ENCODE measurements at places on chromosomes 4 and X.

DNA sequence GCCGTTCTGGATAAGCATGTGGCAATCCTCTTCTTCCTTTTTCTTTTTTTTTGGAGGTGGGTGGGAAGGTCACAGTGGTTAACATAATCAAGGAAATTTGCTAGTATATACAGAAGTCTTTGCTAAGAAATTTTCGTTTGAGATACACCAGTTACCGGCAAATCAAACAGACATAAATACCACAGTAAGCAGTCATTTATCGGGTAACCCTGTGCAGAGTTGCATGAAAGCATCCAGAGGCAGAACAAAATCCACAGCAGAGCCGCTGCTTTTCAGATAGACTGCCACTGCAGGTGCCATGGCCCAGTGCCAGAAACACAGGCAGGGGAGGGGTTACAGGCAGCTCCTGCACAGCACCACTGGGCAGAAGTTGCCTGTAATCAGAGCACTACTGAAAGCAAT is 179.1 kb upstream of the MAB21L2 start:
- no peak for DNase-seq

- DNase-seq = no peak
These were observed 60.5 kb downstream of the NHS start for GRCh38 chrX:17435476-17435875.

DNA sequence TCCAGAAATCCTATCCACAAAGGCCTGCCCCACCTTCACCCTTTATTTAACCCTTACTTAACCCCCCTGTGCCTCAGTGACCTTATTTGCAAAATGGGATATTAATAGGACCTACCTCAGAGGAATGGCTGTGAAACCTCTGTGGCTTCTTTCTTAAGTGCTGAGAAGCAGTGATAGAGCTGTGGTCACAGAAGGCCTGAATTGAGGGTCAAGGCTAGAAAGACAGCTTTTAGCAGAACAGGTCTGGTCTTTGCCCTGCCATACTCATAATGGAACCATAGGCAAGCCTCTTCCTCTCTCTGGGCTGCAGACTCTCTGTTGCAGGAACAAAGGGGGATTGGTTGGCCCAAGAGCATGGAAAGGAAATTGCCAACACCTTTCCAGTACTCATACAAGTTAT is 63.5 kb upstream of the MAMLD1 start:
- no peak for DNase-seq

- no peak for DNase-seq
These were observed 8.1 kb downstream of the MBNL3 start for GRCh38 chrX:132480581-132481203.

- DNase-seq = no peak
These were observed 8.5 kb upstream of the GPR50 start for GRCh38 chrX:151167791-151168345.

- no peak for DNase-seq
These were observed 26.0 kb downstream of the ADH4 start for GRCh38 chr4:99117876-99118693.

GRCh38 chrX:133633162-133633561 is 217.9 kb upstream of the GPC4 start:
- DNase-seq = no peak

DNA sequence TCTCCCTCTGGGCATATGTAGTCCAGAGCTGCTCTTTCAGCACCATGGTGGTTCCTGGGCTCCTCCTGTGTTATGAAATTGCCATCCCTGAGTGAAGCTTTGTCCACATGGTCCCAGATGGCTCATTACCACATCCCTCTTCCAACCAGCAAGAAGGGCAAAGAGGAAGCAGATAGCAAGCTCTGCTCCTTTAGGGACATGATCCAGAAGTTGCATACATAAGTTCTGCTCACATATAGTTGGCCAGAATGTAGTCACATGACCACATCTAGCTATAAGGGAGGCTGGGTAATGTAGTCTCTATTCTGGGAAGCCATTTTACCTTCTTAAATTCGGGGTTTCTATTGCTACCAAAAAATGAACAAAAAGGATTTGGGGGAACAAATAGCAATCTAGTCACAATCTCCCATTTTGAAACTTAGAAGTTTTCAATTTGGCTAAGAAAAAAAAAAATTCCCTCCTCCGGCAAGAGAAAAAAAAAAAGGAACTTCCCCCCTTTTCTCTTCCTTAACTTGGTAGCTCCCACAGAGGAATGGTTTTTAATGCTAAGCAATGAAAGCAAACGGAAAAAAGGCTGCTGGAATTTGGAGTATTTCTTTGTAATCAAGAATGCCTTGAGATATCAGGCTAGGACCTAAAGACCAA is 88.2 kb upstream of the USP9X start:
- DNase-seq = no peak

DNA sequence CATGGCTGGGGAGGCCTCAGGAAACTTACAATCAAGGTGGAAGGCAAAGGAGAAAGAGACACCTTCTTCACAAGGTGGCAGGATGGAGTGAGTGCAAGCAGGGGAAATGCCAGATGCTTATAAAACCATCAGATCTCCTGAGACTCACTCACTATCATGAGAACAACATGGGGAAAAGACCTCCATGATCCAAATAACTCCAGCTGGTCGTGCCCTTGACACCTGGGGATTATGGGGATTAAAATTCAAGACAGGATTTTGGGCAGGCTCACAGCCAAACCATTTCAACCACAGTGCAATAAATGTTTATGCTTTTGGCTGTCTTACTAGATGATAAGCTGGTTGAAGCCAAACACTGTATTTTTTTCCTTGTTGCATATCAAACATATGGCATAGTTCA is 1112.4 kb downstream of the STIM2 start:
- no peak for DNase-seq

DNA sequence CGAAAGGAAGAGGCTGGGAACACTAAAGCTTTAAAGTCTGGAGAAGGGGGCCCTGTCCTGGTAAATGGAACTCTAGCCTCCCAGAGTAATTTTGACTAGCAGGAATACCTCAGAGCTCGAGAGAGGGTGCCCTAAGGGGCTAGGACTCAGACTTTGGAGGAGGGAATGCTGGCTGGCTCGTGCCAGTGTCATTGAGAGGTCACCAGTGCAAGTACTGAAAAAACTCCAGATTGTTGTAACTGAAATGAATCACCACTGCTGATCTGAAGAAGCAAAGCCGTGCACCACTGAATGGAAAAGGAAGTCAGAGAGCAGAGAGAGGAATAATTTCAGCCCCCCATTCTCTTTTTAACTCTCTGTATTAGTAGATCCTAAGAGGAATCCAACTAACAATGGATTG is 690.2 kb downstream of the FAT4 start:
- no peak for DNase-seq

DNA sequence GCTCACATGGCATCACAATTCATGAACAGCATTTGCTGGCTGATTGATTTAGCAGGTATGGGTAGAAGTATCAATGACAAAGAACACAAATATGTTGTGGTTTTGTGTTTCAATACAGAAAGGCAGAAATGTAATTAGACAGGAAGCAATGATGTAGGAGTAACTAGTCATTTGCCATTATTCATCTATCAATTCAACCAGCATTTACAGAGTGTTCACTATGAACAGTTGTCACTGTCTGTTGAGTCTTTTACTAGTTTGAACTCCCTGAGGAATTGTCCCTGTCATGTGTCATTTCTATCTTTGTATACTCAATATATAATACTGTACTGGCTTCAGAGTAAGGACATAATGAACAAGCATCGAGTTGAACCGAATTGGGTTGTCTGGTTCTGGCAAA is 51.5 kb upstream of the ARHGAP24 start:
- no peak for DNase-seq

GRCh38 chr4:128810331-128810870 is 901 bp downstream of the JADE1 start:
- no peak for DNase-seq

GRCh38 chr4:150072906-150073714 is 5.1 kb upstream of the DCLK2 start:
- no peak for DNase-seq

- no peak for DNase-seq
These were observed 1.1 kb upstream of the CD38 start for GRCh38 chr4:15776871-15777648.

DNA sequence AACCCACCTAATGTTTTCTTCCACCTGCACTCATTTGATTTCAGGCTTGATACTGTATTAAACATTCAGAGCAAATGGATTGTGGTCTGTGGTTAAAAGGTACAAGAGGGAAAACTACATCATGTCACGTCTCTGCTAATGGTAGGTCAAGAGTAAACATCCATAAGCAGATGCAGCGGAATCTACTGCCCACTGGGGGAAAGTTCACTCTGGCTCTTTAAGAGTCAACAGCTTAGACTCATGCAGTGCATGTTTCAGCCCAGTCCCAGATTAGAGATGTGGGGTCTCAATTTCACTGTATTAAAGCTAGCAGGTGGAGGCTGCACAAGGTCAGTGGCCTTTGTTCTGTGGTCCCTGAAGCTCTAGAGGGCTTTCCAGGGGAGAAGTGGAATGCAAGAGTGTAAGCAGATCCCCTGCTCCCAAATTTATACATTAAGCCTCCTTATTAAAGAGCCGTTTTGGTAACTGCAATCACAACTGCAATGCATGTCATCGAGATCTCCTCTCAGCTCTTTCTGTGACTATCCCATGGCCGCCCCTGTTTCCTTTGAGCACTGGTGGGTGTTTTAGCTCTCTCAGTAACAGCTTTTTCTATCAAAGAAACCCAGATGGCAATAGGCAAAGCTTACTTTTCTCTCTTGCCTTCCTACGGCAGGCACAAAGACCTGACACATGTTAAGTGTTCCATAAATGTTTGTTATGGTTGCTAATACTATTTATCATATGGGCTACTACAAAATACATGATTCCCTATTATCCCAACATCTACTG is 53.4 kb downstream of the LDB2 start:
- no peak for DNase-seq

DNA sequence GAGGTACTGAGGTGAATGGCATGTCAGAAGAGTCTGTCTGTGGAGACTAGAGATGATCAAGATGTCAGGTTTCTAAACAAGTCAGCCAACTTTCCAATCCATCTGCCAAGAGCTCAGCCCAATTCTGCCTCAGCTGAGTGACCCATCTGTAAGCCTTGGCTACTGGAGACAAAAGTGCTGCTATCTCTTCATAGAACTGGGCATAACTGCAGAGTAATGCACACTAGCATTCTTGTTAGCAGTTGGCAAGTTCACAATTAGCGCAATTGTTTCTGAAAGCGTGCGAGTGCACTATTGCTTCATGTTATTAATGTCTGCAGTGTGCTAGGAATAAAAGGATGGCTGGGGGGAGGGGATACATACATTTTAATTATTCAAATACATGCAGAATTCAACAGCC is 32.9 kb upstream of the SH3D19 start:
- DNase-seq = no peak

- DNase-seq = no peak
These were observed 20.6 kb upstream of the HPGDS start for GRCh38 chr4:94363136-94363655.

DNA sequence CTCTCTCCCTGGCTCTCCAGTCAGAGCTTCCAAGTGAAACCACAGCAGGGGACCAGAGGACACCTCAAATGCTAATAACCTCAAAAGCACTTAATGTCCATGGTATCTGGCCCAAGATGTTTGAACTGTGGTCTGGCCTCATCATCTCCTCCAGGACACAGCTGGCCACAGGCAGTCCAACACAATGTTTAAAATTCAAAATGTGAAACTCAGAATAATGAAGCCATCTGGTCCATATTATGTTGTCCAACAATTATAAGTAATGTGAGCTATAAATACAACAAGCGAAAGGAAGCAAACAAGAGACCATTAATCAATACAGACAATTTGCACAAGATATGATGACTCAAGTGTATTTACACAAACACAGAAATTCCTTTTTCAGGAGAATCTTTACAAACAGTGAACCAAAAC is 90.7 kb upstream of the S100G start:
- DNase-seq = no peak

GRCh38 chr4:187656959-187657358 is 338.6 kb upstream of the ZFP42 start:
- no peak for DNase-seq

GRCh38 chr4:81424816-81425755 is 46.6 kb downstream of the RASGEF1B start:
- no peak for DNase-seq

- no peak for DNase-seq
These were observed 94.2 kb downstream of the KDR start for GRCh38 chr4:55031158-55031557.

DNA sequence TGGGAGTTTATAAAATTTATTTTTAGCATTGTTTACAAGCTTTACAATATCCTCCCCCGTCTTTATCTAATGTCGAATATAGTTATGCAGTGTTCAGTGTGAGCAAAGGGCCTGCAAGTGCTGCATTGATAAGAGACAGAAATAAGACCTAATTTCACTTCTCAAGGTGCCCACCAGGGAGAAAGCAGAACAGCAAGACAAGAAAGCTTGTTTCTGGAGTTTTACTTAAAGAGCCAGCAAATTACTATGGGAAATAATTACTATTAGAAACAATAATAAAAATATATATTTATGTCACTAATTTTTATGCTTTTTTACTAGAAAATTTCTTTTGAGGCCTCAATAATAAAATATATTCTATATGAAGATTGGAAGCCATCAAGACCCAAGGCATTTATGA is 2677.7 kb downstream of the ARAP2 start:
- no peak for DNase-seq

DNA sequence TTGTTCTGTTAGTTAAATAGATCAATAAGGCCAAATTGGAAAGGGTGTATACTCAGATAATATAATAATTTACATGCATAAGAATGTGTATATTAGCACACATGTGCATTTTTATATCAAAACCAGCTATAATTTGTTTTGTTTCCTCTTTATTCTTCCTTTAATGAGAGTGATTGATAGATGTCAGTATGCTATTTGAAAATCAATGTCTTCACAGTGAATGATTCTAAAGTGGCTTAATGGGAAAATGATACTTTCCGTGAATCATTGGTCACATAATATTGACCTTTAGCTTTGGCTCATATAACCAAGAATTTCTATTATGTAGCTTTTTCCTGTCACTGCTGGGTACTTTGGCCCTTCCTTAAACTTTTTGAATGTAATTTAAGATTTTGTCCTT is 48.6 kb downstream of the PLS3 start:
- DNase-seq = no peak

- peak; percentile 67 for DNase-seq
These were observed 84.6 kb downstream of the THOC2 start for GRCh38 chrX:123648028-123648810.

DNA sequence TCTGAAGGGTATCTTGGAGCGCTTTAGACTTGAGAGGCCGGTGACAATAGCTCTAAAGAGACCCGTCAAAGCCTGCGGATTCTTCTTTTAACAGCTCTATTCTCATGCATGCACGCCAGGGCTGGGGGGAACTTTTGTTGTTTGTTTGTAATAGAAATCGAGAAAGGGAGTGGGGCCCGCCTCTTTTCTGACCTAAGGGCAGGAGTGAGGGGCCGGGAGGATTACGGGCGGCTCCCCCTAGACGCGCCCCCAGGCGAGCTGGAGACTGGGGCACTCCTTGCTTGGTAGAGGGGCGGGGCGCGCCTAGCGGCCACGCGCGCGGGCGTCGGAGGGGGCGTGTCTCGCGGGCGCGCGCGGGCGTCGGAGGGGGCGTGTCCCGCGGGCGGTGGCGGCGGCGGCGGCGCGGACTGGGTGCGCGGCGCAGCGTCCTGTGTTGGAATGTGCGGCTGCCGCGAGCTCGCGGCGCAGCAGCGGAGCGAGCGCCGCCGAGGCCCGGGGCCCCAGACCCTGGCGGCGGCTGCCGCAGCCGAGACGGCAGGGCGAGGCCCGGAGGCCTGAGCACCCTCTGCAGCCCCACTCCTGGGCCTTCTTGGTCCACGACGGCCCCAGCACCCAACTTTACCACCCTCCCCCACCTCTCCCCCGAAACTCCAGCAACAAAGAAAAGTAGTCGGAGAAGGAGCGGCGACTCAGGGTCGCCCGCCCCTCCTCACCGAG is at the start of gene REST:
Gene REST, plus strand, starts transcription at position 412 of the 717 bp plus-strand sequence. CDS start 2,739 bp downstream, outside the sequence.
- DNase-seq = peak; percentile 80
